ENCODE measurements at places on chromosomes 4 and X.

GRCh38 chr4:58359590-58359989 is 1249.4 kb upstream of the IGFBP7 start:
- DNase-seq = no peak

- DNase-seq = no peak
Observed at GRCh38 chrX:135330706-135331105, 21.4 kb downstream of the ETDC start.

- DNase-seq = no peak
Observed at GRCh38 chr4:77153006-77153405, 4.0 kb upstream of the CCNG2 start.

DNA sequence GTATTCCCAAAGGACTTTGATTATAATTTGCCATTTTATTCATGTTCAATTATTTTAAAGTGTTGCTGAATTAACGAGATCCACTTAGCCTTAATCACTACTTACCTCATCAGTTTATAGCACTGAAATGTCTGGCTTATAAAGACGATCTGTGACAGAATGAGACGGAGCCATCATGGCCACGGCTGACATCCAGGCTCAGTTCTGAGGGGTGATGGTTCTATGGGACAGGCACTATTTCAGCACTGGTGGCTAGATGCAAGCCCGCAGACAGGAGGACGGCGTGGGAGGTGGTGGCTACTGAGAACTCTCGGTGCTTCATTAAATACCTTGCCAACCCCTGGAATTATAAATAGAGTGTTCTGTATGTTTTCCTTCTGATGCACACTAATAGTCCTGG is 1084.2 kb upstream of the TENM3 start:
- DNase-seq = no peak

DNA sequence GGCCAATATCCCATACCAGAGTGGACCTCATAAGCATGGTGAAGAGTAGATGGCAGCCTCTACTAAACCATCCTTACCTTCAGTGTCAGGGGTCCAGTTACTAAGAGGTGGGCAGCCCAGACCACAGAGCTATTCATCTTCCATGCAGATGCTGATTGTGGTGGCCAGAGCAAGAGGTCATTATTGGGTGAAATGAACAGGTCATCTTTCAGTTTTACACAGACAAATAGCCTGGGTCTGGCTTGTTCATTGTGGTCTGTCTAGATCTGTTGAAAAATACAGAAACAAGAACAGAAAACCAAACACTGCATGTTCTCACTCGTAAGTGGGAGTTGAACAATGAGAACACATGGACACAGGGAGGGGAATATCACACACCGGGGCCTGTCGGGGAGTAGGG is 71.3 kb downstream of the PAK3 start:
- no peak for DNase-seq
